CD4-positive, CD25-positive, alpha-beta regulatory T cell (primary cell): ENCODE measurements at places on chromosomes 5 and 9.
A peak's percentile ranks its signal among the peaks of the same experiment; 100 is the strongest.

DNA sequence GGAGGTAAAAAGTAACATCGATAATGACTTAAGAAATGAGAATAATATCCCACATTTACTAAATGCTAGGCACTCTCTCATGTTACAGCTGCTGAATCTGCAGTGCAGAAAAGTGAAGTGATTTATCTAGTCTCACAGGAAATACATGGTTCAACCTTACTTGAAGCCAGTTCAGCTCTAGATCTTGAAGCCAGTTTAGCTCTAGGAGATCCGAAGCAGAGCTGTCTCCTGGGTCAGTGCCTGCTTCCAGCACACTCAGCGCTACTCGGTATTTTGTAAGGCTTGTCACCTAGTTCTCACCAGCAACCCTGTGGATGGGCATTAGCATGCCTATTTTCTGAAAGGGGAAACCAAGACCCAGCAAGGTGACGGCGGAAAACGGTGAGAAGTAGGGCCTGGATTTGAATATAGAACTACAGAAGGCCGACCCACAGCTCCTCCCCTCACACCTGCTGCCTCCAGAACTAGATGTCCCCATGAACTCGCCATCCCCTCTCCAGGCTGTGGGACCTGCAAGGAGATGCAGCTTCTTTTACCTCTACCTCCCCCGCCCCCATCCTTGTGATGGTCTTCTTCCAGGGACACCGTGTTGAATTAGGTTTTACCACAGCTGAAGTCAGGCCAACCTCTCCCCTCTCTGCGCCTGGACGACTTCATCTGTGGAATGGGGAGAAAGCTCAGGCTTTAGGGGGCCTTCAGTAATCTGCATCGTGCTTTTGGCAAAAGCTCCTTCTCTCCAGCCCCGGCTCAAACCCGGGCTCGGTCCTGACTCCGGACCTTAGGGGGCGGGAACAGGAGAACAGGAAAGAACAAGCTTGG lies 4.4 kb upstream of the MSX2 start:
- DNase-seq = no peak

DNA sequence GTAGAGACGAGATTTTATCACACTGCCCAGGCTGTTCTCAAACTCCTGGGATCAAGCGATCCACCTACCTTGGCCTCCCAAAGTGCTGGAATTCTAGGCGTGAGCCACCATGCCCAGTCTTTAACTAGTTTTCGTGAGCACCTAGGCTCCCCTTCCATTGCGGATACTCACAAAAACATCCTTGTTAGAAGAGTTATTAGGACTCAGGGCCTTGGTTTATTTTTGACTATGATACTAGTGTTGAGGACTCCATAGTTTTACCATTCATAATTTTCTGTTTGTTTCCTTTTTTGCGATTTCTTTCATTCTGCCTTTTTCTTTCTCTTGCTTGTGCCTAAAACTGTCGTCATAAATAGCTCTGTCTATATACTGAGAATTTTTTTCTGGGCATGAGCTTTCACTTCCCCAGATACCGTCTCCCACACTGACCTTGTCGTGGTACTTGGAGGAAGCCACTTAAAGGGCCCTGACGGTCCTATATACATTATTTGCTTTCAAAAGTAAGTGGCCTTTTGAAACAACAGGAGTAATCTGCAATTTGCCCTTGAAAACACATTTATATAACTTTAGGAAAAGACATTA lies 5.2 kb downstream of the F2R start:
- DNase-seq = no peak

DNA sequence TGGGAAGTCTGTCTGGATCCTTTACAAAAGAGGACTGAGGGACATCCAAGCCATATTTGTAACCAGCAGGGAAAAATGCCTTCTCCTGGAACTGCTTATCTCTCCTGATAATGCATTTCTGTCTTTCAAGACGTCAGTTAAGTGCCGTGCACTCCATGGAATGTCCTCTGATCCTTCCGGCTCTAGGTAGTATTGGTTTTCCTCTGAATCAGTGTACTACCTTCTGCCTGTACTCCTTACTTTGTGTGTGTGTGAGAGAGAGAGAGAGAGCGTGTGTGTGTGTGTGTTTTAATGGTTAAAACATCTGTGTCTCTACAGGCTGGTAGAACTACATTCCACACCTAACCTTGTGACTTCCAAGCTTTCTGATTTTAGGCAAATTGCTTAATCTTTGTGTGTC lies 89.9 kb downstream of the PIP5K1B start:
- no peak for DNase-seq

DNA sequence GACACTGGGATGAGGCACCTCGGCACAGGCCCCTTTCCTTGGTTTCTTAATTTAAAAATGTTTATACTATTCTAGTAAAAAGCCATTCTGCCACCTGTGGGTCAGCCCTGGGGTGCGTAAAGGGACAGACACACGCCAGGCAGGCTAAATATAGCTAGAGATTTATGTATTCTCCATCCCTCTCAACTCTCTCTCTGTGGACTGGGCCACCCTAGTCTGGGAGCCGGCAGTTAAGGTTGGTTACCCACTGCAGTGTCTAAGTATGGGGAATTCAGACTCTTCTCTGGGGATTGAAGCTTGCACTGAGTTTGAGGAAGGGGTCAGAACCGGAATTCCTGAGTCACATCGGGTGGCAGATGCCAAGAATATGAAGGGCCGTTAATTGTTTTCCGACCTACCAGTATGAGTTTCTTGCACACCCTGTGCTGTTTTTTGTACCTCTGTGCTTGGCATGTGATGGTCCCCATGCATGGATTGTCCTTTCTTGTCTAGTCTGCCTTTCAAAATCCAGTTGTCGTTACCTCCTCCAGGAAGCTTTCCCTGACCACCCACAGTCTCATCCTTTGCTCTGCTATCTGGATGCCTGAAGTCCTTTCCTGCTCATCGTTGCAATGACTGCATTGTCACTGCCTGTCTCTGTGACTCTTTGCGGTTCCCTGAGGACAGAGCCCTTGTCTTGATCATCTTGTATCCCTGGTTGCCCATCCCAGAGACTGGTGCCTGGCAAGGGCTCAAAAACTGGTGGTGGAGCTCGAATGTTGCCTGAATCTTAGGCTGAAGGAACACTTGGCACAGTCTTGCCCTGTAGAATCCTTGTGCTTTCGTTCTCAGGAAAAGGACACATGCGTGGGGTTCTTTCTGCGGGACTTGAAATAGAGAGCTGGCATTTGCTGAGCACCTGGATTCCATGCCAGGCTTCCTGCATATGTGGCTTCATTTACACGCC lies 2.1 kb downstream of the NEURL1B start:
- DNase-seq = no peak

DNA sequence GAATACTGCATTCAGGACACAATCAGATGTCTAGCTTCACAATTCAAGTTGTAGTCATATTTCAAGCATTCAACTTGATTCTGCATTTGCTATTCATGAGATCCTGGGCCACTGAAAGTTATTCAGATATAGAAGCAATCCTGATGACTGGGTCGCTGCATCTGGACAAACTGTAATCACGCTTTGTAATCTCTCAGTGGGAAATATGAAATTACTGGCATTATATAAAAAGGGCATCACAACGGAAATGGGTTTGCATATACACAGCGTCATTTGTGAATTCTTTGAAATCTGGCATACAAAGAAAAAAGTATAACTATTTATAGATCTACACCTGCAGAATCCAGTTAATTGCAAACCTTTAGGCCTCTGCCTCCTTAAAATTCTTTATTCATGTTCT lies 102.2 kb downstream of the PARP8 start:
- DNase-seq = no peak

DNA sequence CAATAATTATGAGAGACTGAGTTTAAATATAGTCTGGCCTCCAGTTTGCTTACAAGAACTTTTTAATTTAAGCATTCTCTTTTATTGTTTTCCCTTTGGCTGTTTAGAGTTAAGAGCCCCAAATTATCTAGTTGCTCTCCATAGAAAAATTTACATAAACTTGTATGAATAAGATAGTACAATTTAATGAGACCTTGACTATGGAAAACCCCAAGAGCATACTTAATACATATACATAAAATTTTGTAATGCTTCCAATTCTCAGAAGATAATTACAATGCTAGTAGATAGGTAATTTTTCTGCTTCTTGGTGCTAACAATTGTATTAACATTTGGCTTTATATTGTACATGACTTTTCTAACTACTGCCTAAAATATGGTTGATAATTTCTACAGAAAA lies 20.3 kb upstream of the MSH3 start:
- DNase-seq = no peak

DNA sequence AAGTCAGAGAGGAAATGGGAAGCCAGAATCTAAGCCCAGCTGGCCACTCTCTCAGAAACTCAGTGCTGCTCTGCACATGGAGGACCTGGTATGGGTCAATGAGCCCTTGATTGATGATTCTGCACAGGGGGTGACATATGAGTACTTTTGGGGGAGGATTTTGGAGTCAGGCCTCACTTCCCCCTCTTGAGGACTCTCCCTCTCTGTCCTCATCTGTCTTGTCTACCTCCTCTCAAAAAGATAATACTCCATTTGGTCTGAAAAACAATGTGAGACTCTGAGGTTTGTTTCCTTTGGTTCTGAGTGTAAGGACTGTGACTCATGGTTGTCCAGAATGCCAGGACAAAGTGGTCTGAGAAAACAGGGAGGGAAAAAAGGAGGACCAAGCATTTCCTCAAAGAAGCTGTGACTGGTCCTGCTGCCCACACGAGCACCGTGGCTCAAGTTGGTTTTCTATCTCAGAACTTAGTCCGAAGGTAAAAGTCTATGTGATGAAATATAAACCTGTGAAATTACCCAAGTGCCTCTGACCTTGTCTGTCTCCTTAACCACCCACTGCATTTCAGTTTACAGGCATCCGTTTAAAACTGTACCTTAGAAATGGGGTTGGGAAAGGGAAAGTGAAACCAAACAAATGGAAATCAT lies 11.1 kb downstream of the TTC39B start:
- DNase-seq = peak; percentile 62

DNA sequence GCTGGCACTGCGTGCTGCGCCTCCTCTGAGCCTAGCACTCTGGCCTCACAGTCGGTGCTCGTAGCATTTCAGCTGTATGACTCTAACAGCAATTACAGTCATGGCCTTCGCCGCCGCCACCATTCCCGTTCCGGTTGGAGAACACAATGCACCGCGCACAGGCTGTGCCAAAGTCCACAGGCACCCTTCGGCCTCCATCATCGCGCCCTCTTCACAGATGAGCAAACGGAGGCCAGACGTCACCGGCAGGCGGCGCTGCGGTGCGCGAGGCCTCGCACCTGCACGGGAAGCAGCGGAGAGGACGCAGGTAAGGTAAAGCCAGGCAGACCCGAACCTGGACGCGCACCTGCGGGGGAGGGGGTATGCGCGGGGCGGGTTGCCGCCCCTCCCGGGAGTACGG lies 128.9 kb downstream of the BARX1 start:
- peak; percentile 37 for DNase-seq

DNA sequence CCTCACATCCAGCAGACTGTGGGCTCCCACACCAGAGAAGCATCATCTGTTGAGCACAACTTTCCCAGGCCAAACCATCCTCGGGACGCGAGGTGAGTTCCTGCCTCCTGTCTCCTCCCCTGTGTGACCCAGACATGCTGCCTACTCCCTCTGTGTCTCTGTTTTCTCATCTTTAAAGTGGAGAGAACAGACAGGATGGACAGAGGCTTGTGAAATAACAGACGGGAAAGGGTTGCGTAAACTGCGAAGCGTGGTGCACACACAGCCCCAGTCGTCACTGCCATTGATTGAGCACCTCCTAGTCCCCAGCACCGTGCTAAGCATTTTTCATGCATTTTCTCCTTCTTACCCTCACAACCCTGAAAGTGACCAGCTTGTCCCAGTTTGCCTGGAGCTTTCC lies 52.1 kb upstream of the LMX1B start:
- no peak for DNase-seq

DNA sequence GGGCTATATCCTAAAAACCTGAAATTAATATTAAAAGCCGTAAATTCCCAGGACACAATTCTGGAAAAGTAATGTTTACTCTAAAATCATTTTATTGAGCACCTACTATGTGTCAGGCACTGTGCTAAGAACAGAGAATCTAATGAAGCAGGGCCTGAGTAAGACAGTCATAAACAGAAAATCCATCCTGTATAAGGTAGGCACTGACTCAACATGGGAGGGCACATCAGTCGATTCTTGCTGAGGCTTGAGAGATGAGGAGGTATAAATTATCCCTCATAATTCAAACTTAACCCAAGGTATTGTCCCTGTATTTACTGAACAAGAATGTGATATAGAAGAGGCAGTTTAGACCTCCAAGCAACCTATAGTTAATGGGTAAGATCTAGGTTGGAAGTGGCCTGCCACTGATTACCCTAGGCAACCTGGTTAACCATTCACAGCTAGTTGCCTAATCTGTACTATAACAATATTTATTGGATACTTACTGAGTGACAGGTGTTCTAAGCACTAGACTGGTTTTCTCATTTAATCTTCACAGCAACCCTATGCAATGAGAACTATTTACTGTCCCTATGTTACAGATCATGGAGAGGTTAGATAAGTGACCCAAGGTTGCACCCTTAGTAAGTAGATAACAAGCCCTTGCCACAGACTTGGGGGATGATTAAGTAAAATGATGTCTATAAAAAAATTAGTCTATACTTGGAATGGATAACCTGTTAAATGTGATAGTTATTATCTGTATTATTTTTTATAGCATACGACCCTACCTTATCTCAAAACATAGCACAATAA lies 317.7 kb downstream of the PDE4D start:
- no peak for DNase-seq

GRCh38 chr5:73118391-73118973 lies 1.9 kb upstream of the TMEM171 start:
- no peak for DNase-seq

DNA sequence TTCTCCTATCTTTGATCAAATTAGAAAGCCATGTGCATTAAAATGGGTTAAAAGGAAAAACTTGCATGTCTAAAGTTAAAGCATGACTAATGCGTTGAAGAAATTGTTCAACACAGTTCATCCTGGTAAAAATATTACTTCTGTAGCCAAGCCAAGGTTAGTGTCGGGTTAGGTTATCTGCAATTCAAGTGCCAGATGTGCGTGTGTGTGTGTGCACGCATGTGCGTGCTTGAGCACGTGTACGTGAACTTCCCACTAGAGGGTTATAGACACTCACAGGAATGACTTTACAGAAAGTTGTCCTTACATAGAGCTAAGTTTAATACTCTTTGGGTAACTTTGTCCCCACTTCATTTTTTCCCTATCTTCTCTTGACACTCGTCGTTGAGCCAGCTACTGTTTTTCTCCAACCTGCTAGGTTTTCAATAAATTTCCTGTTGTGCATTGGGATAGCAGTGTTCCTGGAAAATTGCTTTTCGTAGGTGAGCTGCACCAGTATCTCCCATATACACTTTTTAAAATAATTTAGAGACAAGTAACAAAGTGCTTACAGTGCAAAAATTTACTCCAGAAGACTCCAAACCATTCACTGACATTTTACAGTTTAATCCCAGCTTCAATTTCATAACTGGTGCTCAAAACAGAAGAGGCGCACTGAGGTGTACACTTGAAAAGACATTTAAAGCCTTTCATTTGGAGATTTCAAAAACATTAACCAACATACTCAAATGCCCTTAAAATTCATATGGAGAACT lies 353.8 kb downstream of the NFIB start:
- no peak for DNase-seq
